ENCODE measurements at places on chromosomes 5 and 9.

- no peak for DNase-seq
These were observed 46.2 kb upstream of the RNF20 start for GRCh38 chr9:101487443-101487840.

DNA sequence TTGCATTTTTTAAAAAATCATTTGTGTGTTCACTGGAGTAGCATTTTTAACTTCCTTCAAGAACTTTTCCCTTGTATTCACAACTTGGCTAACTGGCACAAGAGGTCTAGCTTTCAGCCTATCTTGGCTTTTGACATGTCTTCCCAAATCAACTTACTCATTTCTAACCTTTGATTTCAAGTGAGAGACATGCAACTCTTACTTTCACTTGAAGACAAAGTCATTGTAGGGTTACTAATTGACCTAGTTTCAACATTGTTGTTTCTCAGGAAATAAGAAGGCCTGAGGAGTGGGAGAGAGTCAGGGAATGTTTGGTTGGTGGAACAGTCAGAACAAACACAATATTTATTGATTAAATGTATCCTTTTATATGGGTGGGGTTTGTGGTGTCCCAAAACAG lies 95.0 kb upstream of the C9orf72 start:
- DNase-seq = no peak

DNA sequence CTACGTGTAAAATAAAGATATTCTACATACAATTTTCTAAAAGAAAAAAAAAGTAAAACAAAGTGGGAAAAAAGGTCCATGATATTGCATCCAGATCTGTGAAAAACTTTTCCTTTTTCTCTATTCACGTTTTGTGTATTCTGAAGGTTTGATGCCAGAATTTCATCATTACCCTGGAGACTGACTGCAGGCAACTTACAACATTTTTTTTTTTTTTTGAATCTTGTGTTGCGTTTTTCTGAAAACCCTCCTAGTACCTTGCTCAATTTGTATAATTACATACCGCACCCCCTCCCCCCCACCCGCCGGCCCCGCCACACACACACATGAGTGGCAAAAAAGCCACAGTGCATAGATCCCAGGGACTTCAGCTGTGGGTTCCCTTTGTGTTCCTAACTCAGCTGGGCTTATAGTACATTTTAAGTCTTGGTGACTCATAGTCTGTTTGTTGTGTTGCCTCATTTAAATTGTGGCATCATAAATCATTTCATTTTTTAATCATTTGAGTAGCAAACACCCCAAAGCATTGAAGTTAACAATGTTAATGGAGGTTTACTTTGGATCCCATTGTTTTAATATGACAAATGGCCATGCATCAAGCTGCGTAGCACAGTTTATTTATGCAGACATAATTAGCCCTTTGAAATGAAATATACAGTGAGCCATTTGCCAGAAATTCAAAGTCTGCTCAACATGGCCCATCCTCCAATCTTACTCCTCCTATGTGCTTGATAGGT lies 36.0 kb downstream of the PRDM6 start:
- DNase-seq = no peak

- no peak for DNase-seq
These were observed 391.0 kb downstream of the CHSY3 start for GRCh38 chr5:130295235-130295634.

GRCh38 chr5:152271420-152271819 lies 133.7 kb downstream of the NMUR2 start:
- peak; percentile 23 for DNase-seq

DNA sequence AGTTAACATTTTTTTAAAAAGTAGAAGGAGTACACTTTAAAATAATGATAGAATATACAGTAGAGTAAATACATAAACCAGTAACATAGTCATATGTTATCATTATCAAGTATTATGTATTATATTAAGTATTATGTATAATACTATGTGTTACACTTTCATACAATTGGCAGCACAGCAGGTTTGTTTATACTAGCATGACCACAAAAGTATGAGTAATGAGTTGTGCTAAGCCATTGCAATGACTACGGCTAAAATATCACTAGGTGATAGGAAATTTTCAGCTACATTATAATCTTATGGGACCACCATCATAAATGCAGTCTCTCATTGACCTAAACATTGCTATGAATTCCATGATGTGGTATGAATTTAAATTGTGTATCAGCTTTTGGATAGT lies 506.0 kb downstream of the HTR1A start:
- DNase-seq = peak; percentile 52

DNA sequence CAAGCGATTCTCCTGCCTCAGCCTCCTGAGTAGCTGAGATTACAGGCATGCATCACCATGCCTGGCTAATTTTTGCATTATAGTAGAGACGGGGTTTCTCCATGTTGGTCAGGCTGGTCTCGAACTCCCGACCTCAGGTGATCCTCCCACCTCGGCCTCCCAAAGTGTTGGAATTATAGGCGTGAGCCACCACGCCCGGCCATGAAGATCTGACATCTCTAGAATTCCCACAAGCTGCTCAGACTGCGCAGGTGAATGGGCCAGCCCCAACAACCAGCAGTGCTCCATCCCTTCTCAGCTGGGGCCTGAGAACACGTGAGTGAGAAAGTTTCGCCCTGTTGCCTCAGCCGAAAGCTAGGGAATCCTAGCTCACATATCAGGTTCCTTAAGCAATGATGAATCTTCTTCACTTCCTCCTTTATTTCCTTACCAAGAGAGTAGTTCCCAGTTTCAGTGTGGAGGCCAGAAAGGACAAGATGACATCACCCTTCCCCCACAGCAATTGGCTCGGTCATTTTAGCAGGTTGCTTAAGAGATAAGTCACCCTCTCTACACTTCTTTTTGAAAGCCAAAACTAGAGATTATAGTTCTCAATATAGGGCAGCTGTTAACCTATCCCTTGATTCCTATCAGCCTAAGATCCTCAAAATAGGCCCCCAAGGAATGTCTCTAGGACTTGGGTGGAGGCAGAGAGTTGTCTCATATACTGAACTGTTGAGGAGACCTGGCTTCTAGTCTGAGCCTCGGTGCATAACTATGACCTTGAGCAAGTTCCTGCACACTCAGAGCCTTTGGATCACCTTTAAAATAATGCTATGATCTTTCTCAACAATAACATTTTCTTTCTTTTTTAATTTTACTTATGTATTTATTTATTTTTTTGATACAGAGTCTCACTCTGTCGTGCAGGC lies 23.9 kb upstream of the PPP2CA start:
- DNase-seq = peak; percentile 80

DNA sequence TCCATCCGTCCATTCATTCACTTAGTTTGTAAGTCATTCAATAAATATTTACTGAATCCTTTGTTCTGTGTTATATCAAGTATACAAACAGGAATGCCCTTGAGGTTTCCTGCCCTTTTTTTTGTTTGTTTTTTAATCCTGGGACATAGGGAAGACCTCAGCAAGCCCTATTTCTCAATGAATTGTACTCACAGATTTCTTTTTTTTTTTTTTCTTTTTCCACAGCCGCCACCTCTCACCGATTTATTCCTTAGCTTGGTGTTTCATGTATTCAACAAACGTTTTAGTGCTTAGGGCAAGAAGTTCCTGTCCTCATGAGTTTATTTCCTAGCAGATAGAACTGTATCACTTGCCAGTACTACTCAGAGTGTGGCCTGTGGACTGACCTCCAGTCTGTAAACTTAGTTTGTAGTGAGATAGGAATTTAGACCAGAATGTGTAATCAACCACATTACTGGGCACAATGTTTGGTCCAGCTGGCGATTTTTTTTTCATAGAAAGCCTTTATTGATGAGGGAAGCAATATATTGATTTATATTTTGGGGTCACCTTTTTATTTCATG lies 35.4 kb upstream of the C5orf47 start:
- peak; percentile 72 for DNase-seq

- DNase-seq = no peak
These were observed 5.4 kb upstream of the NRARP start for GRCh38 chr9:137307255-137308056.

- DNase-seq = peak; percentile 68
These were observed 244.0 kb downstream of the EPB41L4A start for GRCh38 chr5:112174959-112175594.

- no peak for DNase-seq
These were observed 419.5 kb upstream of the CTNND2 start for GRCh38 chr5:12323637-12324229.

DNA sequence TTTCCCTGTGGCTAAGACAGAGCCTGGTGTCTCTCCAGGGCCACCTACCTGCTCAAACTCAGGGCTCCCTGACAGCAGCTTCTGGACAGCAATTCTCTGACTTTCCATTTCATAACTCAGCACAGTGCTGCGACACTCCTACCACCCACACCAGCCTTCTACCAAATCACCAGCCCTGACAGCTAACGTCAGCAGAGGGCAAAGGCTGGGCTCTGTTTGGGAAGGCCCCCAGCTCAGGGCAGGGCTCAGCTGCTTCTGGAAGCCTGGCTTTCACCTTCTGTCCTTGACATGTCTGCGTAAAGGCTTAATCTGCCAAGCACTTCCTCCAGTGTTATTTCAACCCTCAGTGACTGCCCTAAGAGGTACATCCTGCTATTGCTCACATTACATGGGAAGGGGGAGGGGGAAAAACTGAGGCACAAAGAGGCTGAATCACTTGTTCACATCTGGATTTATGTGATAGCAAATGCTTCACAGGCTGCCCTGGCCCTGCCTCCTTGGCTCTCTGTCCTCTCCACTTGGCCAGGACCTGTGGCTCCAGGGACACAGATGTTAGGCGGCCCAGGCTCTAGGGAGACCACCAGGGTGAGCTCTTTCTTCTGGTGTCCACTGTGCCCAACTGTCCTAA lies 102.5 kb upstream of the PANK3 start:
- peak; percentile 57 for DNase-seq

DNA sequence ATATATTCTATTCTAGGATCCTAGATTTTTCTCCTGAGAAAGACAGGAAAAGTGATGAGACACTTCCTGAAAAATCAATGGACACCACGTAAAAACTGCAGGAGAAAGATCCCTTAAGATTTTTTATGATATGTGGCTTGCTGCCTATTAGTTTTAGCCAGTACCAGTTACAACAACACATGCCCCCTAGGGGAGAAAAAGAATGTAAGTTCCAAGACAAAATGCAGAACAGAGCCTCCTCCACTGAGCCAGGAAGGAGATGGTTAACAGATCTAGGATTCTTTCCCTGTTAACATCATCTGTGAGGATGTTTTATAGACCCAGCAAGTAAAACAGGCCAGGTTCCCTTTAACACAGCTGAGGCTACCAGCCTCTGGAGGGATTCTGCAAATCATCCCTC lies 574.7 kb downstream of the TLE4 start:
- peak; percentile 15 for DNase-seq

DNA sequence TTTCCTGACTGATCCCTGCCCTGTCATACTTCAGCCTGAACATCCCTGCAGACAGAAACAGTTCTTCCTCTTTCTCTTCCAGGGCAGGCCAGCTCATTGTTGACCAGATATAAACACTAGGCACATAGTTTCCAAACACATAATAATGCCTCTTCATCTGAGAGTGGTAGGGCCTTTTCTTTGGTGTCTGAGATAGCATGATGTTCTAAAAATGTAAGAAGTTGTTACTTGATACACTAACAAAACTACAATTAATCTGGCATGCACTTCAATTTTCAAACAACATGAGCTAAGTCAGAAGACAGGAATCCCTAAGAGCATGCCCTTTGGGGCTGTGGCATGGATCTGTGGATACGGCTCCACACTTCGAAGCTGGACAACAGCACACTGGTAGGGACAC lies 246.6 kb downstream of the SPOCK1 start:
- no peak for DNase-seq

DNA sequence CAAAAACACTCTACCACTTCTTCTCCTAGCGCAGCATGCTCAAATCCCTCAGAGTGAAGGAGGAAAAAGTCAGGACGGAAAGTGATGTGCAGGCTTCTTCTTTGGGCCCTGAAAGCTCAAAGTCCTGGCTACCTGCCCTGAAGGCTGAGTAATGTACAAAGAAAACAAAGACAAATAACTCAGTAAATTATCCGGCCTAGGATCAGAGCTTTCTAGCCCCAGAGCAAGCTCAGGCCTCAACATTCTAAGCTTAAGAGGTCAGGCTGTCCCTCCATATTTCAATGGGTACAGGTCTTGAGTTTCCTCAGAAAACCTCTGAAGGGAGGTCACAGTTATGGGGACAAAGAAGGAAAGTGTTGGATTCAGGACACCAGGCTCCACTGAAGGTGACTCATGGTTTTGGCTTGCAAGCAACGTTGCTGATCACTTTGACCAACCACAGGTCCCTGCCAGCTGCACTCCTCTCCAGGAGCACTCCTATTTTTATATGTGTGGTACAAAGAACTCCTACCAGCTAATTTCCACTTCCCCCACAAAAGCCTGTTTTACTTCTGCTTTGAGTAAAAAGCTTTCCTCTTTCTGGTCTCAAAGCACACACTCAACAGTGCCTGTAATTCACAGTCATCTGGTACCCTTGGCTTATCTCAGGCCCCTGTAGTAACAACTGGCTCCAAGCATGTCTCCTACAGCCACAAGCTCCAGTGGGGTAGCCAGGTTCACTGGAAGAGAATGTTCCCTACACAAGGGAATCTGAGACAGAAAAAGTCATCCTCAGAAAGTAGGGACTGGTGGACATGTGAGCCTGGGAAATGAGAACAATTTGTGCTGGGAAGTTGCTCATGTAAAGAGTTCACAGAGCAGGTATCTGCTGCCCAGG lies 115.7 kb downstream of the UGCG start:
- DNase-seq = peak; percentile 97

DNA sequence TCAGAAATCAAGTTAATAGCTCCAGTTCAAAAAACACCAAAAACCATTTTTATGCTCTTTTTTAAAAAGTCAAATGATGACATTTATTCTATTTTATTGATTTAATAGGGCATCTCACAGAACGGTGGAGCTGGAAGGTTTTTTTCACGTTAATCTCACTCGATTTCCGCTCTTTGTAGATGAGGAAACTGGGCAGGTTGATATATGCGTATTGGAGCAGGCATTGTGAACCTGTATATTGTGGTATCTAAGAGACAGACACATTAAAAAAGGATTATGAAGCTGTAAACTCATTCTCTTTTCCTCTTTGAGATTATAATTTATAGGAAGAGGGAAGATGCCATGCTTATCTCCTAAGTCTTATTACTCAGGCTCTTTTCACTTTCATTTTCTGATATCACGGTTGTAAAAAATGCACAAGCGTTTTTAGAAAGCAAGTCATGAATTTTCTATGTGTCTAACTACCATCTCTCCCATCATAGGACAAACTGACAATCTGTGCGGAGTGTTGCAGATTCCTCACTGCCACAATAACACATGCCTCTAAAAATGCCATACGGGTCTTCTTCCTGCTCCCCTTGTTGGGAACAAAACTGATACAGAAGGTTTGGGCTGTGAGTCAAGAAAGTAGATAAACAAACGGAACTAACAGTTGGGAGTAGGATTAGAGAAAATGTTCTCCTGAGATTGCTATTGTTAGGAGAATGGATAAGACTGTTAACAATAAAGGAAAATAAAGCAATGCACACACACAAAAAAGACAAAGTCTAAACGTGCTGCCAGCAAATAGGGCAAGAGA lies 1997.7 kb downstream of the MAT2B start:
- no peak for DNase-seq

GRCh38 chr9:113776194-113776593 lies 99.9 kb upstream of the ZNF618 start:
- DNase-seq = no peak
